Naive B cell (primary cell): ENCODE measurements at places on chromosomes 5 and 9.

- no peak for DNase-seq
Observed at GRCh38 chr5:82734347-82734746, 342.8 kb downstream of the TMEM167A start.

DNA sequence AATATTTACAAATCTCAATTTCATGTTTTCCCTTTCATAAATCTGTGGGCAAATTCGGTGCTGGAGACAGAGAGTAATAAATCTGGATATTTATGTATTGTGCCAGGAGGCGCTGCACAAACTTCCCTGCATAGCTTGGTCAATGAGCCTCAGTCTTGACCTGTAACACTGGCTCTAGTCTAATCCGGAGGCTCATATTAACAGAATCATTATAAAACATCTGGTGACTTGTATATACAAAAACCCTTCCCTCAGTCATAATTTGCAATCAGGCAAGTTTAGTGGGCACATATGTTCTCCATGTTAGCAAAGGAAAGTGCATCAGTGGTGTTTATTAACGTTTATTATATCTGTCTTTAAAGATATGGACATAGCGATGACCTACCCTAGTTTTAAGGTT is 104.0 kb upstream of the BNC2 start:
- no peak for DNase-seq

DNA sequence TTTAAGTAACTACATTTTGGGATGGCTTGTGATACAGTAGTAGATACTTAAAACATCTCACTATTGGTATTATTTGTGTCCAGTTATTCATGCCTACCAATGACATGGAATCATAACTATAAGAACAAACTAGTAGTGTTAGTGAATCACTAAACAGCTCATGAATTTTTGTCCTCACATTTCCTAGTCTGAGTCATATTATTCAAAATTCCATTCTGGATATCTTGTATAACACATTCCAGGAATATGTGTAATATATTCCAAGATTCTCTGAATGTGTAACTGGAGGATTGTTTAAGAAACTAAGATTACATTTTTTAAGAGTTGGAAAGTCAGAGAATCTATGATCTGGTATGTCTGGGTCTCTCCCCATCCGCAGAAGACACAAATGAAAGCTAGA is 565.3 kb upstream of the ZNF608 start:
- DNase-seq, result no peak

GRCh38 chr9:77750284-77750683 is 102.2 kb upstream of the GNA14 start:
- no peak for DNase-seq

GRCh38 chr9:118647331-118647730 is 721.9 kb downstream of the BRINP1 start:
- DNase-seq, result no peak

- DNase-seq, result no peak
Observed at GRCh38 chr5:59151162-59151889, 568.5 kb downstream of the RAB3C start.

DNA sequence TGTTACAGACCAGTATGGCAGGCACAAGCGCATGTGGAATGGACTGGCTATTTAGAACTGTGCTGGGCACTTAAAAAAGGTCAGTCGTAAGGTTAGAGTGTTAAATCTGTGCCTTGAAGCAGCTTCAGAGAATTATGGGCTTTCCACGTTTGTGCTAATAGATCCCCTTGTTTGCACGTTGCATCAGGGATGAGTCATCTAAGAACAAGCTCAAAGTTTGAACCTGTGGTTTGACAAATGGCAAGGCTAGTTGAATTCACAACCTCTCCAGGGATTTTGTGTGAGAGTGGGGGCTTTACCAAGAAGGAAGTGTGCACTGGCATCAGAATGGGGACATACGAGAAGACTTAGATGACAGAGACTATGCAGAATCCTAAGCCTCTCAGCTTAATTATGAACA is 249.6 kb downstream of the IRX1 start:
- DNase-seq, result no peak

DNA sequence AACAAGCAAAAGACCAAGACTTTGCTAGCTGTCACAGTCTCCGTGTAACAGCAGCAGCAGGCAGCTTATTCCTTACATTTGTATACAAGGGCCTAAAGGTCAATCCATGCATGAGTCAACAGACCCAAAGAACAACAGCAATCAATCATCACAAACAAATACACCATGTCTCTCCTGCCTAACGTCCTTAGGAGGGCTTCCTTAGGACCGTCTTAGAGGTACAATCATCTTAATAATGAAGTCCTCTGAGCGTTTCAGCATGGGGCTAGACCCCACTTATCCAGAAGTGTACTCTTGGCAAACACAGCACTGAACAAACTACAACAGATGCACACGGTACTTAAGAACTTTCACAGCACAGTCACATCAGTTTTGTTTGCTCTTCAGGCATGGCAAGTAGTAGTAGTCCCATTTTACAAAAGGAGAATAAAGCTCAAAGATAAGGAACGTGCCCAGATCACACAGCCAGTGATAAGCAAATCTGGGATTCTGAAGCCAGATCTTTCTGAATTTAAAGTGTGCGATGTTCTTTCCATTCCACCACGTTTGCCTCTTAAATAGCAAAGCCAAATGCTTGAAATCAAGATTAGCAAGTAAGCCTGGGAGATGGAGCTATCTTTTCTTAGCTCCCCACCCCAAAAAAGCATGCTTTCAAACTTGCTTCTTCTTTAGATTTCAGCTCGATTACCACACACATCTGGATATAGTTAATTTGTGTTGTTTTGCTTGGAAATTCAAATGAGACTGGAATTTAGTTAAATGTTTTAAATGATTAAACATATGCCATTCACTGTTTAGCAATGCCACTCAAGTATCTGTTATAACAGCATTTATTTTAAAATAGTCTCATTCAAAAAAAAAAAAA is 24.2 kb downstream of the PSMB7 start:
- DNase-seq, result no peak
